ENCODE measurements at places on chromosomes 3 and 15.
A peak's percentile ranks its signal among the peaks of the same experiment; 100 is the strongest.

DNA sequence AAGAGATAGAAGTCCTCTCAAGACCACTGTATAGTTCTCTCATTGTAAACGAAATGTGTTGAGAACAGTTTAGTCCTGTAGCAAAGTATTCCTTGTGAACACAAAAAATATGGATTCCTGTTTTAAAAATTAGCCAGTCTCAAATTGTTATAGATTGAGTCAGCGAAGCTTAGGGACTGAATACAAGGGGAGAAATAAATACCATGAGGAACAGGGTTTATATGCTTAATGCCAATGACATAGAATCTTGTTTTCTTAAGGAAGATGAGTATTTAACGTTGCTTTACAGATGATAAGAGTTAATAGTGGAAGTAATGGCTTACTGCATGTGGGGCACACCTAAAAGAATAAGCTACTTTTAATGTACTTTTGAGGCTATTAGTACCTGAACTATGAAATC, 37.9 kb downstream of the SETD5 start:
- no peak for DNase-seq

GRCh38 chr15:99226802-99227201, 22.6 kb downstream of the TTC23 start:
- no peak for DNase-seq

- peak; percentile 48 for DNase-seq
These were observed 16.5 kb upstream of the MUSTN1 start for GRCh38 chr3:52851348-52851747.

DNA sequence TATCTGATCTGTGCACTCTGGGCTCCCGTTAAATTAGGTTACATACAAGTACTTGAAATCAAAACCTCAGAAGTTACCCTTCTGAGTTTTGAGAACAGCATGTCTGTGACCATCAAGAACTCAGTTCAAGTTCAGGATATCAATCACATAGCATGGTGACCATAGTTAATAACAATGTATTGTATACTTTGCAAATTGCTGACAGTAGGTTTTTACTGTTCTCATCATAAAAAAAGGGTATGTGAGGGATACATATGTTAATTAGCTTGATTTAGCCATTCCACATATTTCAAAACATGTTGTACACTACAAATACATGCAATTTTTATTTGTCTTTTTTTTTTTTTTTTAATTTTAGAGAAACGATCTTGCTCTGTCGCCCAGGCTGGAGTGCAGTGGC, 25.5 kb downstream of the TMEM40 start:
- DNase-seq: no peak

- DNase-seq: no peak
These were observed 43.2 kb upstream of the PPP4R2 start for GRCh38 chr3:72953325-72953956.

DNA sequence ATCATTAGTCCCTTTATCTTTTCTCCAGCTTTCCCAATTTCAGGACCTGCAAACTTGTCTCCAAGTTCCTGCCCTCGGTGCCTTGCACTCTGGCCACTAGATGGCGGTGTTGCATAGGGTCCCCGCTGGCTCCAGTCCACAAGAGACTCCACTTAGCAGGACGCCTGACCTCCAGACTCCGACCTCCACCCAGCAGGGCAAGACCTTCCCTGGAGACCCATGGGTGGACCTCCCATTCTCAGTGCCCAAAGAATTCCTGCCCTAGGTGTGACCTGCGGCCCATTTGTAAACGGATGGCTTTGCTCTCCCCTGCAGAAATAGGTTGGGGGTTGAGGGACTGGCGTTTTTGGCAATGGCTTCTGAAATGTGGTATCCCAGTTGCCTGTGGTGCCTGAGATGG, 82.6 kb downstream of the LSM3 start:
- peak; percentile 85 for DNase-seq

GRCh38 chr3:183959214-183959613, 58.5 kb downstream of the ABCC5 start:
- DNase-seq: no peak

DNA sequence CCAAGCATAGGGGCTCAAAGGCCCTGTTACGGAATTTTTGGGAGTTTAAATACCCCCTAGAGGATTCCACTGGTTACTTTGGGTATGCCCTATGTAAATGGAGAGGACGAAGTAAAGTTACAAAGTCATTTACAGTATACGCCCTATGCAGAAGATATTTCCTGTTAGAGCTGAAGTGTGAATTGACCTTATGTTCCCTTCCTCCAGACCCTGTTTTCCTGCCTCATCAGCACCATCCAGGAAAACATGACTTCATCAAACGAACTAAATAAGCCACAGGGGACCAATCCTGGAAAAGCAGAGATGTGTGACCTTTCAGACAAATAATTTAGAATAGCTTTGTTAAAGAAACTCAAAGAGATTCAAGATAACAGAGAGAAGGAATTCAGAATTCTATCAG, 177.4 kb downstream of the SQOR start:
- DNase-seq: no peak

DNA sequence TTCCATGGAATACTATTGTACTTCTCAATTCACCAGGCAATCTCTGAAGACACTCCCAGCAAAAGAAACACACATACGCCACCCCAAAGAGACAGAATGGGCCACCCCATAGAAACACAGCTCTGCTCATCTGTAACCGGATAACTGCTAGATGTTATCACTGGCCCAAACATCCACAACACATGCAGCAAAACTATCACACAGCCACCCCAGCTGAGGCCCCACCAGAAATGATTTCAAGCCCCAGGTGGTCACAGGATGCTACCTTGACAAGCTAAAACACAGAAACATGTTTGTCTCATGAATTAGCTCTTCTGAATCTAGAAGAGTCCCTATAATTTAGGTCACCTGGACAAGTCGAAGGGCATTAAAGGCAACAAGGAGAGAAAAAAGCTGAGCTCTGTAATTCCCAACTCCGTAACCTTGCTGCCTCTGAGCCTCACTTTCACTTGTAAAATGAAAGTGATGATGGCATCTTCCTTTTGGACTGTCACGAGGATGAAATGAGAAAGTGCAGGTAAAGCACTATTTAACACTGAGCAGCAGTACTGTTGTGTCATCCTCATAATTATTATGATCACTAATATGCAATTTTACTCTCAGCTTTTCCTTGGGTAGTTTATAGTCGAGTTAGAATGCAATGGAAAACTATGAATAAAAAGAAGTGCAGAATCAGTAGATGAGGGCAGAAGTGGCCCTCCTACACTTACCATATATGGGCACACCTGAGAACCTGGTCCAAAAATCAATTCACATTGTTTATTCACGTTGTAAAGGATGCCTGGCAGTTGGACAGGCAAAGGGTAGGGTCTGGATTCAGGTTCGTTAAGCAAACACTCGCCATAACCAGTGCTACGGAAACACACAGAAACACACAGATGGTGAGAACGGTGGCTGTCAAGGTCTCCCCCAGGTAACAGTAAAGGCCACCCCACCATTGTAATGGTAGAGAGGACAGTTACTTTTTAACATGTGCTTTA, 38.6 kb downstream of the ADAMTS9 start:
- no peak for DNase-seq

DNA sequence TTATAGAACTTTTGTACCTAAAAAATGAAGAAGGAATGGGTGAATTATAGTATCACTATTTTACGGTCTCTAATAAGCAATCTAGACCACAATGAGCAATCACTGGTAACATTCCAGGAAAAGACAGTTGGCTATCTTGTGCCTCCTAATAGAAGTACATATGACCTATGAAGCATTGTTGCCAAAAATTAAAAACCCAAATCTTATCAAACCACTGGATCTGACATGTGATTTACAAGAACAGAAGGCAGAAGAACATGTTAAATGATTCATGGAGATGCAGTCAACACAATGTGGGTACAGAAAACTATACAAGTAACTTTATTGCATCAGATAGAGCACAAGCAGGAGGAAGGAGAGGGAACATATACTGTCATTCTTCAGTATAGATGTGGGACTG, 14.5 kb upstream of the HYKK start:
- DNase-seq: no peak

GRCh38 chr3:140501061-140501769, 176.6 kb upstream of the TRIM42 start:
- DNase-seq: peak; percentile 12

- DNase-seq: no peak
These were observed 134.2 kb downstream of the WNT7A start for GRCh38 chr3:13745636-13746035.

- DNase-seq: no peak
These were observed 1199.9 kb downstream of the SI start for GRCh38 chr3:163878396-163878795.

GRCh38 chr3:187705164-187705563, 2.8 kb upstream of the RTP2 start:
- DNase-seq: no peak

DNA sequence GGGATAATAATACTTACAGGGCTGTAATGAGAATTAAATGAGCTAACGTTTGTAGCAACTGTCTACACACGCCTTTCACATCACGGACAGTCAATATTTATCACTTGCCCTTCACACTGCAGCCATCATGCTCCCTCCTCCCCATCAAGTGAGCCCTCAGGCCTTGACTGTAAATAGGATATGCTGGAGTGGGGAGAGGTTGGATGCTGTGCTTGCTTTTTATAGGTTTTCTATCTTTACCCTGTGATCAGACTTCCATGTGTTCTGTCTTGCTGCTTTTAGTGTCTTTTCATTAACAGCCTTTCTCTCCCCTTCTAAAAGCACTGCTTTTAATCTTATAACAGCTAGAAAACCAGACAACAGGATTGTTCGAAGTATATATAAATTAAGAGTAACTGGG, 12.8 kb upstream of the MAGEF1 start:
- DNase-seq: no peak

DNA sequence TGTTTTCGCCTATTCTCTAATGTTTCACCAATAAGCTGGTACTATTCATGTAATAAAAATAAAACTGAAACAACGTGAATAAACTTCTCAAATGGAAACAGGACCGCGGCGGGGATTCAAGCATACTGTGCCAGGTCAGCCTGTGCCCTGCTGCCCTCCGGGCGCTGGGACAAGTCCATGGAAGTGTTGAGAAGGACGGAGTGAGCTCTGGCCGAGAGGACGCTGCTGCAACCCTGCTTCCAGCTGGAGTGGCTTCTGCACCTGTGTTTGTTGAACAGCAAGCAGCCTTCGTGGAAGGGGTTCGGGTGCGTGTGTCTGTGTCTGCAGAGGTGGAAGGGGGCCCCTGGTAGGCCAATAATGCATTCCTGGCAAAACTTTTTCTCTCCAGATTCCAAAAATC, 50.0 kb upstream of the PCSK6 start:
- DNase-seq: no peak
